ELF-1 (cell line): ENCODE measurements at places on chromosomes 1 and 21.

DNA sequence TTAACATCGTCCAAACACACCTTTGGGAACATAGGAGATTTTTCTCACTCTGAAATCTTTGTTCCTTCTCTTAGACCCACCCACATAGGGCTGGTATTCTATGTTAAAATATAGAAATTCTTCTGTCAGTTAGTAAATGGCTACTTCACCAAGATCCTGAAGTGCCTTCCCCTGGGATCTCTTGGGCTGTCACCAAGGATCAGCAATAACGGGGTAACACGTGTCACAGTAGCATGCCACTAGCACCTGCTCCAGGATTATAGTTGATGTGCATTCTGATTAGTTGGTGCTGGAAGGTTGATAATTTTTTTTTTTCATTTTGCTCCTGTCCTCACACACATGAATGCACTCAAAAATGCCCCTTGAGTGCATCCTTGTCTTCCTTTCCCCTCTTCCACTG lies 298.7 kb downstream of the NTNG1 start:
- DNase-seq = no peak

DNA sequence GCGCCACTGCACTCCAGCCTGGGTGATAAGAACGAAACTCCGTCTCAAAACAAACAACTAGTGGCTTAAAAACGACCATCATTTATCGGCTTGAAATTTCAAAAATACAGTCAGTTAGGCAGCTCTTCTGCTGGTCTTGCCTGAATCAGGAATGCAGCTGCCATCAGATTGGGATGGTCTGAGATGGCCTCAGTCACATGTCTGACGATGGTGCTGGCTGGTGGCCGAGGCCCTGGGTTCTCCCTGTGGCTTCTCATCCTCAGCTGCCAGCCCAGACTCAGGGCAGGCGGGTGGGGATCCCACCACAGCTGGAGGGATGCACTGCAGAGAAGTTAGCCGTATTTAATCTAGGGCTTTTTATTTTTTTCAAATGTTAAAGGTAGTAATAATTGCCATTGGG lies 31.3 kb downstream of the IL6R start:
- DNase-seq = no peak

DNA sequence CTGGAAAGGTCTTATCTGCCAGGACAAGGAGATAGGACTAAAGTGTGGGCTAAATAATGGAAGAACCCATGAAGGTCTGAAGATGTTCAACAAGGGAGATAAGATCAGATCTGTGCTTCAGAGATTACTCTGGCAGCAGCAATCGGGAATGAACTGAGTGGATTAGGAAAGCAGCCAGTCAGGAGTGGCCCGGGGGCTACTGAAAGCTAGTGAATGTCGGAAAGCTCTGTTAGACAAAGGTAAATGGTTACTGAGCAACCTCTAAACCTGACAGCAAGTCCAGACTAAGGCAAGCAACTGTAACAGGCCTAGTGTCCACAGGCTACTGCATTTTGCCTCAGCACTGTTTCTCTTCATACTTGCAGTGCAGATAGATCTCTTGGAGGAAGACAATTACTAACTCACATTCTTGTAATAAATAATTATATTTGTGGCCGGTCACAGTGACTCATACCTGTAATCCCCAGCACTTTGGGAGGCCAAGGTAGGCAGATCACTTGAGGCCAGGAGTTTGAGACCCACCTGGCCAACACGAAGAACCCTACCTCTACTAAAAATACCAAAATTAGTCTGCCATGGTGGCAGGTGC lies 12.5 kb downstream of the IQGAP3 start:
- peak; percentile 49 for DNase-seq

- peak; percentile 18 for DNase-seq
Observed at GRCh38 chr21:35400233-35400939, 351.3 kb upstream of the RUNX1 start.

DNA sequence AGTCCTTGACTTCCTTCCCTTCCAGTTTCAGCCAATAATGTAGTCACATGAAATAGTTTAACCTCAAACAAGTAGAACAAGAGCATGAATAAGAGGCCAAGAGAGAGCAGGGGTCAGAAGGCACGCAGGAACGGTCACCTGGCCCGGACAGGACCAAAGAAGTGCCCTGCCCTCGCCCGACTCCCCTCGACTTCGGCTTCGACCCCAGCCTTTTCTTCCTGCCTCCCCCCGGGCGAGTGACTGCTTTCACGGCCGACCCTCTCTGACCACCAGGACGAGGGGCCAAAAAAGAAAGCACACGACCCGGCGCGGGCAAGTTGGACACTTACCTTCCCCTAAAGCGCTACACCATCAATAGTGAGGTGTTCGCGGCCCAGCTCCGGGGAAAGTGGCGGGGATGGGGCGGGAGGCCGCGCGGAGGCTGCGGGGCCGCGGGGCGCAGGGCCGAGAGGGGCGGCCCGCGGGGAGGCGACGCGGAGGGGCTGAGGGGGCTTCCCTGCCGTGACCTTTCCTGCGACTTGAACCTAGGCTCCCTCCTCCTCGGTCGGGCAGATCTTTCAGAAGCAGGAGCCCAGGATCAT lies 519 bp downstream of the RERE start:
- peak; percentile 52 for DNase-seq

- peak; percentile 62 for DNase-seq
Observed at GRCh38 chr1:87335175-87335884, 6.7 kb downstream of the LMO4 start.

GRCh38 chr1:94922761-94923331 lies 4.1 kb downstream of the CNN3 start:
- DNase-seq = no peak

DNA sequence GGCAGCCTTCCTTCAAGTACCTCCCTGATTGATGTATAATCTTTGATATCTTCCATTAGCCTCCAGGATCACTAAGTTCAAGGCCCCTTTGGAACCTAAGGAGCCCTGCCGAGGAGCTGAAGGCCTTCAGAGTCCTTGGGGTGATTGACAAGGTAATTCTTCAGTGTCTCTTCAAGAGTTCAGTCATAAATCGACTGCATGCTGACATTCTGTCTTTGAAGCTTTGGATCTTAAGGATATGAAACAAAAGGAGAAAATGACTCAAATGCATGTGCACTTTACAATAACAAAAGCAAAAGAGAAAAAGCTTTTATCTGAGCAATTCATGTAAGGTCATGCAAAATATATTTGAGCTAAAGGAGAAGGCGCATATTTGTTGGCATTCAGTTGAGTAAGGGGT lies 125.3 kb downstream of the RPS6KC1 start:
- peak; percentile 2 for DNase-seq

GRCh38 chr1:119451158-119451557 lies 36.2 kb downstream of the HSD3B2 start:
- no peak for DNase-seq

DNA sequence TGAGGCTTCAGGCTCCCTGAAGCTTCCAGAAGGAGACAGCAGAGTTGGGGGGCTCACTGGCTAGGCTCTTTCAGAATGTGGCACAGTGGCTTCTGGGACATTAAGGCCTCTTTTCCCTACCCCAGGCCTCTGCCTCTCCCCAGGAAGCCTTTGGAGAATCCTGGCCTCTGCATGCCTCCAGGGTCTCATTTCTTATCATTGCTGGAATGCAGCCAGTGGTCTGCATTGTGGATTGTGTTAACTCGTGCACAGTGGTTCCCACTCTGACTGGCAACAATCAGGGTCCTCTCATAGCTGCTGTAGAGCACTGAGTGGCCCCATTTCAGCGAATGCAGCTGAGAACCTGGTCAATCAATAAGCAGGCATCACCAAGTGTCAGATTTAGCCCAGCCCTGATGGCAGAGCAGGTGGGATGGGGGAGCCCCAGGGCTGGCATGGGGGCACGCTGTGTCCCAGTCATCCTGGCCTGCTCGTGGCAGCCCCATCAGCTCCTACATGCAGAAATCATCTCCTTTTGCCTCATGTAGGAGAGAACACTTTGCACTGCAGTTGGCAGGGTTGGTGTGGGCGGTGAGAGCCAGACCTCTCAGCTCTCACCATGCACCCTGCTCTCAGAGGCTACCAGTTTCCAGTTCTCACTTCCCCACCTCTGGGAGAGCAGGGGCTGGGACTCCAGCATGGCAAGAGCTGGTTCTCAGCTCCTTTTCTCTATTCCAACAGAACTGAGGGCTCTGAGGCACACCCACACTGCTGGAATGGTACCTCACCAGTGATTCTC lies 13.4 kb downstream of the ADORA1 start:
- DNase-seq = peak; percentile 85

GRCh38 chr1:54982739-54983138 lies 2.3 kb downstream of the TMEM61 start:
- DNase-seq = no peak

GRCh38 chr1:204377800-204378668 lies 18.3 kb upstream of the PLEKHA6 start:
- DNase-seq = peak; percentile 76

DNA sequence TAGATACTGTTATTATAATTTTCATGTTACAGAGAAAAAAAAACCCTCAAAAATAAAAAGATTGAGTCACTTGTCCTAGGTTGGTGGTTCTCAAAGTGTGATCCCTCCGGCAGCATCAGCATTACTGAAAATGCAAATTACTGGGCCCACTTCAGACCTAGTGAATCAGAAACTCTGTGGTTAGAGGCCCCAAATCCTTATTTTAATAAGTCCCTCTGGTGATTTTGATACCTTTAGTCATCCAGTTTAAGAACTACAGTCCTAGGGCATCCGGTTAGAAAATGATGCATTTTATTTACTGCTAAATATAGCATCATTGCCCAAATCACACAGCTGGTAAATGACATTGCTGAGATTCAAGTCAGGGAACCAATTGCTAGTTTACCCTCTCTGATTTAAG lies 203.7 kb upstream of the RUNX1 start:
- DNase-seq = no peak

GRCh38 chr21:38533887-38534286 lies 35.6 kb upstream of the ERG start:
- DNase-seq = no peak

- DNase-seq = no peak
Observed at GRCh38 chr1:95276429-95276828, 42.4 kb downstream of the RWDD3 start.

DNA sequence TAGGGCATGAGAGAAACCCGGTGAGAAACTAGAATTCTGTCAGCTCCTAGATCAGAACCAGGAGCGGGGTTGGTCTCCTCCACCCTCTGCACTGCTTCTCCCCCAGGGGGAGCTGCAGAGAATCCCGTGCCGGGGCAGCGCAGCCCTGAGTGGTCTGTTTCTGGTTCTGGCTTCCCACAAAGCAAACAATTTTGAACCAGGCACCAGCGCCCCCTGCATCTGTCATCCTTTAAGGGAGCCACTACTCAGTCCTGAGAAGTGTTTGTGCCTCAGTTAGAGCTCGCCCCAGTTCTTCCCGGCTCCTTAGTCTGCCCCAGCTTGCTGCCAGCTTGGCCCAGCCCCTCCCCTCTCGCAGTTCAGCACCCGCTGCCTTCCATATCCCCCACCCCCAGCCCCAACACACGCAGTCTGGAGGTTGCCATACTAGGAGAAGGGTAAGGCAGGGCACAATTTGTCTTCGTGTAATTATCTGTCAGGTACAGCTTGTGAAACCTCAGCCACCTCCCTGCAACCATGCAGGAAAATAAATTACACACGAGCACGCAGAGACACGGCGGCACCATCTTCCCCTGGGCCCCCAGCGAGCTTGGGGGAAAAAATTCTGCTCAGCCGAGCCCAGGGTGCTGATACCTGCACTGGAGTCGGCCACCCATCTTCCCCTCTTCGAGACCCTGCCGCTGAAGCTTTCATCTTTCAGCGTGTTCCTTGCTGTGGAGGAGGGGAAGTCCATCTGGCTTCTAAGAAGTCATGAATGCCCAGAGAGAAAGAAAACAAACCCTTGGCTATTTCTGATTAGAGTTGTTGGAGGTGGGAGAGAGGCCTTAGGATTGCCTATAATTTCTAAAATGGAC lies 62.6 kb upstream of the CD1D start:
- peak; percentile 86 for DNase-seq

DNA sequence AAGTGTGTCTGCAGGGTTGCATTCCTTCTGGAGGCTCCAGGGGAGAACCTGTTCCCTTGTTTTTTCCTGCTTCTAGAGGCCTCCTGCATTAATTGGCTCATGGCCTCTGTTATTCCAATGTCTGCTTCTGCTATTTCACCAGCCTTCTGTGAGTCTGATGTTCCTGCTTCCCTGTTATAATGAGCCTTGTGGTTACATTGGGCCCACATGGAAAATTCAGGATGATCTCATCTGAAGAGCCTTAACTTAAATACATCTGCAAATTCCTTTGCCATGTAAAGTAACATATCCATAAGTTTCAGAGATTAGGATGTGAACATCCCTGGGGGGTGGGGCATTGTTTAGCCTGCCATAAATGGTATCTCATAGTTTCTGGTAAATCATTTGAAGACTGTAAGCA lies 181.1 kb downstream of the RWDD3 start:
- DNase-seq = no peak

DNA sequence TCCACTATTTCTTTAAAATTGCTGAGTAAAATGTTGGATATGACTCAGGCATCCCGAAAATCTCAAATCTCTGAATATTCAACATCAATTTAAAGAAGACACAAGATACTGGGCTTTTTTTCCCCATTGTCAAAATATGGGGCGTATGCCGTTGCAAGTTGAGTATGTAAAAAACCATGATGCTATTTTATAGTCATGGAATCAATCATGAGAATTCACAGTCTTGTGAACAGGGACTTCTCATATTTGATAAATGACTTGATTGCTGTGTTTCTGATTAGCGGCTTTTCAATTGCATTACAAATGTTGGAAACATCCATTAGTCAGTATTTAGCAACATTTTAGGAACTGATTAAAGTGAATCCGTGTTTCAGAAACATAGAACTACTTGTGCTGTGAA lies 45.3 kb downstream of the SETD4 start:
- no peak for DNase-seq

GRCh38 chr1:56216218-56216617 lies 363.1 kb downstream of the PLPP3 start:
- no peak for DNase-seq

DNA sequence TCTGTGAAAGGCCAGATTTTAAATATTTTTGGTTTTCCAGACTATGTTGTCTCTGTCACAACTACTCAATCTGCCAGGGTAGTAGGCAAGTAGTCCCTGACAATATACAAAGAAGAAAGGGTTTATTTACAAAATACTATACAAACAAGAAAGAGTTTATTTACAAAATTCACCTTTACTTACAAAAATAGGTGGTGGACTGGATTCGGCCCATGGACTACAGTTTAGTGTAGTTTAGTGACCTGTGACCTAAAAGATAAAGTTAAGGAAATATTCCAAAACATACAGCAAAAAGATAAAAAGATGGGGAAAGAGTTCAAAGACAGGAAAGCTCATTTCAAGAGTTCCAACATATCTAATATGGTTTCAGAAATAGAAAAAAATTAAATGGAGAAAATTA lies 52.9 kb upstream of the MAP10 start:
- no peak for DNase-seq

DNA sequence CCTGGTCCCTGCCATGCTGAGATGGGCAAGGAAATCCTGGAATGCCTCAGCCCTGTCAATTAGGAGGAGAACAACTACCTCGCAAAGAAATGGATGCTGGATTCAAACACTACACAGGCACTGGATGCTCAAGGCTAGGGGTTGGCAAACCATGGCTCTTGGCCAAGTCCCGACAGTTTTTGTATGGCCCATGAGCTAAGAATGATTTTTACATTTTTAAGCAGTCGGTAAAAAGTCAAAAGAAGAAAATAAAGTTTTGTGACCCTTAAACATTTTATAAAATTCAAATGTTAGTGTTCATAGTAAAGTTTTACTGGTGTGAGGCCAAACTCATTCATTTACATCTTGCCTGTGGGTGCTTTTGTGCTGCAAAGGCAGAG lies 6.5 kb downstream of the CDK18 start:
- no peak for DNase-seq

GRCh38 chr1:24052220-24052619 lies 59.7 kb downstream of the MYOM3 start:
- no peak for DNase-seq
